ENCODE measurements at places on chromosomes 4 and X.
A peak's percentile ranks its signal among the peaks of the same experiment; 100 is the strongest.

DNA sequence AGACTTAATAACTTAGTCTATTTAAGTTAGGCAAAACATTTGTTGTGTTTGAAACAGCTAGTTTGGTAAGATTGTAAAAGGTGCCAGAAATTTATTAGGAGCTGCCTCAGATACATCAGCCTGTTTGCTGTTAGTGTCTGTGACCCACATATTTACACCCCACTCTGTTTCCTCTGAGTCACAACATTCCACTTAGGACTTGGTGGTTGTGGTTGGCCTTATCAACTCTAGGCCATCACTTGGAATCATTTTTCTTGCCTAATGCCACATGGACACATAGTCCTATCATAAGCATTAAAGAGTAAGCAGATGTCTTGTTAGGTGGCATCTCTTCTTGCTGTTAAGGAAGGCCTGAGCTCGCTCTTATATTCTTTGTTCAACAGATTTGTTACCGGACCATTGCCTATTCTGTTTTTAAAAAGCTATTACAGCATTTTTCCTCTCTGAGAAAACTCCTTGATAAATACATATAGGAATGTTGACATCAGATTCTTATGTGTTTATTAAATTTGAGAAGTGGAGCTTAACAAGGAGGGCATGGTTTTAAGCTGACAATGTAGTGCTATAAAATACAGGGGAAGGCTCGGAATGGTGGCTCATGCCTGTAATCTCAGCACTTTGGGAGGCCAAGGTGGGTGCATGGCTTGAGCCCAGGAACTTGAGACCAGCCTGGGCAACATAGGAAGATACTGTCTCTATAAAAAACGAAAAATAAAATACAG is 51.2 kb upstream of the PGRMC2 start:
- DNase-seq, result no peak

DNA sequence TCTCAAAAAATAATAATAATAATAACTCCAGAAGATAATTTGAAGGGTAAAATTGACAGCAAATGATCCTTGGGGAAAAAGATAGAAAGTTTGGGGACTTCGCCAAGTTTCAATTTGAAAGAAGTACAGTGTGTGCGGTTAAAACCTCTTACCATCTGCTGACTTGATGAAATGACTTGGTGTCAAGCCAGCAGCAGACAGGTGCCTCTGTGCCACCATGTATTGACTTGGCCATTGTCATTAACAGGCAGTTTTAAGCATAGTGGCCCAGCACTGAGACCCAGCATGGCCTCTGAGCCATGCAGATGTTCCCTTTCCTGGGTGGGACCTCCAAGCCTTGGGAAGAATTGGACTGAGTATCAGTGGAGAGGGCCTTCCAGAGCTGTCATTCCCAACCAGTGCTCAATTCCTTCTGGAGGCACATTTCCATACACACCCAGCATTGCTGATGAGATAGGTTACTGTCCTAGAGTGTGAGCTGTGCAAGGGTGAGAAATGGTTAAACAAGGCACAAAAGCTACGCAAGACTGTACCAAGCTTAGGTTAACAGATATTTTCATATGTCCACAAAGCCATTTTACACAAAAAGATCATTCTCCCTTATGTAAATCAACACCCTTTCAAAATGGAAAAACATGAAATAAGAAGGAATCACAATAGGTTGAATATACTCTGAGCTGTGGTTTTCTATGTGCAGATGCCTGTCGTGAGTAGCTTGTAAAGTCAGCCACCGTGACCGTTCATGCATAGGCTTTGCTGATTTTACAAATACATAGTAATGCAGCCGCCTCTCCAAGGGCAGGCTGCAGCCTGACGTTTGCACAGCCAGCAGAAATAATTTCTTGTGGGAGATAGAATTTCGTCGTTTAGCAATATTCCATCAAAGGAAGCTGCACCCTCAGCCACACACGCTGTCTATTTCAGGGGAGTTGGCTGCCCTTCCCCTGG is 59.4 kb upstream of the FBXW7 start:
- no peak for DNase-seq

DNA sequence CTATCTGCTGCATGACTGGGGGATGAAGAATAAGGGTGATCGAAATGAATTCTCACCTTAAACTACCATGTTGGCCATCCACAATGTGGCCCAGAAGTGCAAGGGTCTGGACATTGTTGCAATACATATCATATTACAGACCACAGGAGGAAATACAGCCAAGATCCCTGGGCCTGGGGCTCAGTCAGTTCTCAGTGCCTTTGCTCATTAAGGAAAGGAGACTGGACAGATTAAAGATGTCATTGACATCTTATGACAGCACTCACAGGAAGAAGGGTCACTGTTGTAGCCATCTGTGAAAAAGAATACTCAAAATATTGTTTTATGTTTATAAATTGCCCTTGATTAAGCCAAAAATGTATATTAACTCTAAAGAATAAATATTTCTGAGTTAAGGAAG is 1345.2 kb downstream of the FSTL5 start:
- no peak for DNase-seq

- DNase-seq, result no peak
Observed at GRCh38 chr4:109094056-109094455, 208.4 kb downstream of the COL25A1 start.

DNA sequence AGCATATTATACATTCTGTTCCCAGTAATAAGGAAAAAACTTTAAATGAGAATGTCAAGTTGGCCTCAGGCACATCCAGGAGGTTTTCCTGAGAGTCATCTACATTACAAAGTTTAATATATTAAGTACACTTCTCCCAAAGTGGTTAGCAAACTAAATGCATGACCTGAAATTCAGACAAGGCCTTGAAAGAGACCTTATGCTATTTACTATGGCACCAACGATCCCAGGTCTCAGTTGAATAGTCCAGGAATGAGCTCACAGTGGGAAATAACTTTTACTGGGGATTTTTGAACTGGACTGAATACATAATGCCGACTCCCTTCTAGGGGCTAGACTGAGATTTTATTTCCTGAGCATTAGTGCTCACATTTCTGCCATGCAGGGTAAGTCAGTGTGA is 1577.5 kb upstream of the PCDH7 start:
- DNase-seq, result no peak

- DNase-seq, result no peak
Observed at GRCh38 chr4:151841107-151841506, 80.3 kb upstream of the GATB start.

- DNase-seq, result no peak
Observed at GRCh38 chrX:107677501-107677901, 49.2 kb downstream of the PRPS1 start.

DNA sequence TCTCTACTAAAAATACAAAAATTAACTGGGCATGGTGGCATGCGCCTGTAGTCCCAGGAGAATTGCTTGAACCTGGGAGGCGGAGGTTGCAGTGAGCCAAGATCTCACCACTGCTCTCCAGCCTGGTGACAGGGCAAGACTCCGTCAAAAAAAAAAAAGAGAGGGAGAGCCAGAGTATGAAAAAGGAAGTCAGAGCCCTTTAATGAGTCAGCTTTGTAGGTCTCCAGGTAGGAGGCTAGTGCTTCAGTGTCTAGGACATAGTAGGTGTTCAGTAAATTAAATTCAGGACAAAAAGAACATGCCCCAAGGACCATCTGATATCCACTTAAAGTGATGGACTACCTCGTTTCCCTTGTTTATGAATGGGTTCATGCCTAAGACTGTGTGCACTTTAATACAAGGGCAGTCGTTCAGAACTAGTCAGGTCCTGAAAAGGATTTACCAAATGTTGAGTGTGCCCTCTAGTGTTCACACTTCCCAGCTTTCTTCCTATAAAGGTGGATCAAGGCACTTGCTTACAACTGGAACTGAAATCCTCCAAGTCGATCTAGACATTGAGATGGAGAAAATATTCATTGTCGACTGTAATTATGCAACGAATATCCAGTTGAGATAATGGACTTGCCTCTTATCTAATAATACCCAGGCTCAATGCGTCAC is 29.0 kb downstream of the F9 start:
- DNase-seq, result no peak

DNA sequence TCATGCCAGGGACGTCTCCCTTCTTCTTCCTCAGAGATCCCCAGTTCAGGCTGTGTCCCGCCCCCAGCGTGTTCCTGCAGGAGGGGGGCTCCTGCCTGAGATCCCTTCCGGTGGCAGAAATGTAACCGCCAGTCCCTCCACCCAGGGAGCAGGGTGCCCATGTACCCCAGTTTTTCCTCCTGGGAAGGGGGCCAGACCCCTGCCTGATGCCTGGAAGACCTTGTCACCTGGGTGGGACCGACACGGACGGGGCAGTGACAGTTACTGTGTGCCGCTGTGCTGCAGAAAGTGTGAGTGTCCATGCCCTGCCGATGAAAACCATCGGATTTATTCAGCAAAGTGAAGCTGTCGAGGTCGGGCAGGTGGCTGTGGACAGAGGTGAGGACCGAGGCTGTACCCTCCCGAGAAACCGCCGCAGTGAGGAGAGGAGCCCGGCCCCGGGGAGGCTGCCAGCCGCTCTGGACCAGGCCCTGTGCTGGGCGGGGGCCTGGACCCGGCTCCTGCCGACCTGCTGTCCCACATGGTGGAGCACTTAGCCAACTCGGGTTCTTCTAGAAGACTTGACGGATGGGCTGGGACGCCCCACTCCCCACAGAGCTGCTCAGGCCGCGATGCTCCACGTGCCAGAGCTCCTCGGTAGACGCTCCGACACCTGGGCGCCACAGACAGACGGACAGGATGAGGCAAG is 36.7 kb upstream of the HMX1 start:
- DNase-seq, result no peak

DNA sequence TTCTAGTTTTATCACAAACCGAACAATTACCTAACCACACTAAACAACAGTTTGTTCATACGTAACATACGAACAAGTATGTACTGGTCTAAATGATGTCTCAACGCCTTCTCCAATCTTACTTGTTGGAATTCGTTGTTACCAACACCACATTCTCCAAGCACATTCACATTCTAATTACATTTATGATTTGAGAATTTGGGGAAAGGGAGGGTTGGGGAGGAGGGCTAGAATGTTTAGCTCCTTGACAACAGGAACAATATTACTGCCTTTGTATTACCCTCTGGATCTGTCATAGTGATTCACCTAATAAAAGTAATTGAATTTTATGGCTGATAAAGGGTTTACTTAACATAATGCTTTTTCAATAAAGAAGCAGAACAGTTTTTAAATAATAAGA is 24.4 kb downstream of the LCORL start:
- no peak for DNase-seq

DNA sequence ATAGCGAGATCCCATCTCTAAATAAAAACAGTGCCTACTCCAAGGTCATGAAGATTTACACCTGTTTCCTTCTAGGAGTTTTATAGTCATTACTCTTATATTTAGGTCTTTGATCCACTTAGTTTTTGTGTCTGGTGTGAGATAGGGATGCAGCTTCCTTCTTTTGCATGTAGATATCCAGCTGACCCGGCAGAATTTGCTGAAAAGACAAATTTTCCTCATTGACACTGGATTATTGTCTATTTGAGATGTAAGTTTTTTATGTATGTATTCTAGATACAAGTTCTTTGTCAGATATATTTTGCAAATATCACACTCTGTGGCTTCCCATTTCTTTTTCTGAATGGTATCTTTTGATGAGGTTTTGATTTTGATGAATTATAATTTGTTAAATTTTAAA is 85.4 kb downstream of the RFC1 start:
- DNase-seq, result no peak

- no peak for DNase-seq
Observed at GRCh38 chrX:38805432-38806389, 4.5 kb downstream of the MID1IP1 start.

- no peak for DNase-seq
Observed at GRCh38 chr4:147723326-147723725, 8.6 kb upstream of the ARHGAP10 start.

- DNase-seq, result no peak
Observed at GRCh38 chrX:28321286-28321685, 266.0 kb upstream of the IL1RAPL1 start.

- no peak for DNase-seq
Observed at GRCh38 chr4:12902735-12903134, 581.4 kb downstream of the RAB28 start.

- no peak for DNase-seq
Observed at GRCh38 chrX:8668813-8669212, 63.1 kb downstream of the ANOS1 start.

- no peak for DNase-seq
Observed at GRCh38 chr4:15868111-15868510, 70.4 kb downstream of the FGFBP1 start.

DNA sequence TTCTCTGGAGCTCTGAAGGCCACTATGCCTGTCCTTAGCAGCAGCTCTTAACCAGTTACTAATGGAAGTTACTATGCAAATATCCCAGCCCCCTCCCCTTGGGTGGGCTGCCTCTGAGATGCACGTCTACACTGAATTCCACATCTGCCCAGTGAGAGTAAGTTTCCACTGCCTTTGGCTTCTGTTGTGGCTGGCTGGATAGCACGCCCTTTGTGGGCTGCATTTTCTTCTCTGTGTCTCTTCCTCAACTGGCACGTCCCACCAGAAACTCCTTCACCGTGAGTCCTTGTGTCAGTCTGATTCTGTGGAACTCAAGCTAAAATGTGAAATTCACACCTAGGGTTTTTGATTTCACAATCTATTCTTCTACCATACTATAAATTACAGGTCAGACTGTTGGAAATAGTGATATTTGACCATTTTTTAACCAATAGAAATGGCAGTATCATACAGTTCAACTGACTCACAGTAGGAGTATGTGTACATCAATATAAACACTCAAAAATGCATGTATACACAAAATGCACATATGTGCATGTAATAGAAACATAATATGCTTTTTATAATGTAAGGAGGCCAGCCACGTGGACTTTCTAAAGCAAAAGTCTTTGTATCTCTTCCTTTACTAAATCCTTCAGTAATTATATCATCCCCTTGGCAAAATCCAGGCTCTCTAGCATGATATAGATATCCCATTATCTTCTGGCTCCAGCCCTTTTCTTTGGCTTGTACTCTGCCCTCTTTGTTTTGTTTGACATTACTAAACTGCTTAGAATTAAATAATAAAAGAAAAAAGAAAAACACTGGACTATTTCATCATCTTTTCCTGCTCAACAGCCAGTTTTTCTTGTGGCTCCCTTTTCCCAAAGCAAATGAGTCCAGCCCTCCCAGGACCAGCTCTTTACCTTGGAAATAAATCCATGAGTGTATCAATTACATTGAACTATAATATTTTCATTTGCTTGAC is 33.2 kb upstream of the LDB2 start:
- no peak for DNase-seq

DNA sequence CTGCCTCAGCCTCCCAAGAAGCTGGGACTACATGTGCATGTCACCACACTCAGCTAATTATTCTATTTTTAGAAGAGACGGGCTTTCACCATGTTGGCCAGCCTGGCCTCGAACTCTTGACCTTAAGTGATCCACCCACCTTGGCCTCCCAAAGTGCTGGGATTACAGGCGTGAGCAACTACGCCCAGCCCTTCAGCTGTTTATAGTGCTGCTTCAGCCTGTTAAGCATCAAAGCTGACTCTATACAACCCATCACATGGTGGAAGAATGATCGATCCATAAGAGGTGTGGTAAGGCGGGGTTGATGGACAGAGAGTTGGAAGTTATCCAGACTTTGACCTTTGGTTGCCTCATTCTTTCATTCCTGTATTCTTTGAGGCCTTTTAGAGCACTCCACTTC is 56.2 kb upstream of the RAPGEF2 start:
- no peak for DNase-seq

- DNase-seq, result peak; percentile 31
Observed at GRCh38 chr4:26028793-26029567, 115.0 kb downstream of the SMIM20 start.

GRCh38 chr4:14837860-14838259 is 164.4 kb upstream of the CPEB2 start:
- no peak for DNase-seq
